Activated naive CD4-positive, alpha-beta T cell treated with anti-CD3 and anti-CD28 coated beads, Interleukin-2, amount 50 U/mL, for 16 hours (primary cell): ENCODE measurements at places on chromosomes 3 and 15.
A peak's percentile ranks its signal among the peaks of the same experiment; 100 is the strongest.

GRCh38 chr3:12959838-12960378 is 113.3 kb downstream of the IQSEC1 start:
- no peak for DNase-seq

- DNase-seq, result peak; percentile 100
Observed at GRCh38 chr3:133573054-133573628, 345 bp upstream of the CDV3 start.

GRCh38 chr3:192332386-192333291 is 394.7 kb downstream of the FGF12 start:
- no peak for DNase-seq

GRCh38 chr15:95494971-95495541 is 835.4 kb upstream of the NR2F2 start:
- DNase-seq, result no peak

- no peak for DNase-seq
Observed at GRCh38 chr15:34613301-34613700, 29.9 kb upstream of the GOLGA8B start.

DNA sequence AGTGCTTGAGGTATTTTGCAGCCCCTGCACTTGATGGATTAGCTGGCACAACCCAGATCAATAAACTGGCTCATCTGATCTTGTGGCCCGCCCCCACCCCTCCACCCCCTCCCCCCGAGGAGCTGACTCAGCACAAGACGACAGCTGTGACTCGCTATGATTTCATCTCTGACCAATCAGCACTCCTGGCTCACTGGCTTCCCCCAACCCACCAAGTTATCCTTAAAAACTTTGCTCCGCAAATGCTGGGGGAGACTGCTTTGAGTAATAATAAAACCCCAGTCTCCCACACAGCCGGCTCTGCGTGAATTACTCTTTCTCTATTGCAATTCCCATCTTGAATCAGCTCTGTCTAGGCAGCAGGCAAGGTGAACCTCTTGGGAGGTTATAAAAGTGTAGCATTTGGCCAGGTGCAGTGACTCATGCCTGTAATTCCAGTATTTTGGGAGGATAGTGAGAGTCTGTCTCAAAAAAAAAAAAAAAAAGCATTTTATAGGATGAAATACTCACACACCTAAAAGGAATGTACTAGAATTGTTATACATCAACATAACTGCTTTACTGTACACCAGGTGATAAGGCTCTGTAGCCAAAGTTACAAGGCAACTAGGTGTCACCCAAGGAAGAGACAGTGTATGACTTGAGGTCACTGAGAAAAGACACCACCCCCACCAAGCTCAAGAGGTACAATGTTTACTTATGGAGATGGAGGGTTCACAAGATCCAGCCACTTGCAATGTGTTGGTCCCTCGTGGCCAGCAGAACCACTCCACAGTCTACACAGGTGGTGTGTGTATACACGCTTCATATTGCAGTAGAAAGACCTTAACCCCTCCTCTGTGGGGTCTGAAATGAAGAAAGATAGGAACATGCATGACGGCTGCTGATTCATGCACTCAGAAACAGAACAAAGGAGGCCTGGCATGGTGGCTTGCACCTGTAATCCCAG is 8.6 kb downstream of the ZNF445 start:
- DNase-seq, result no peak

- DNase-seq, result no peak
Observed at GRCh38 chr3:72395776-72396311, 452.4 kb downstream of the SHQ1 start.

DNA sequence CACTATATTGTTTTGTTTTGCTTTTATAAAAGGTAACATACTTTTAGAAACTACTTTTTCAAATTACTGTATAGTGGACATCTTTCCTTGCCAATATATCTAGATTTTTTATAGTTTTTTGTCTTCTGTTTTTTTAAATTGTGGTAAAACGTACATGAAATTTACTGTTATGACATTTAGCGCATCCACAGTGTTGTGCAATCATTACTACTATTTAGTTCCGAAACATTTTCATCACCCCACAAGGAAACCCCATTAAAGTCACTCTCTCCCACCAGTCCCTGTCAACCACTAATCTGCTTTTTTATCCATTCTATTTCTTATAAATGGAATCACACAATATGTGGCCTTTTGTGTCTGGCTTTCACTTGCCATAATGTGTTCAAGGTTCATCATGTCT is 54.8 kb downstream of the TMEM266 start:
- DNase-seq, result no peak

- no peak for DNase-seq
Observed at GRCh38 chr15:96521386-96521785, 190.9 kb downstream of the NR2F2 start.

DNA sequence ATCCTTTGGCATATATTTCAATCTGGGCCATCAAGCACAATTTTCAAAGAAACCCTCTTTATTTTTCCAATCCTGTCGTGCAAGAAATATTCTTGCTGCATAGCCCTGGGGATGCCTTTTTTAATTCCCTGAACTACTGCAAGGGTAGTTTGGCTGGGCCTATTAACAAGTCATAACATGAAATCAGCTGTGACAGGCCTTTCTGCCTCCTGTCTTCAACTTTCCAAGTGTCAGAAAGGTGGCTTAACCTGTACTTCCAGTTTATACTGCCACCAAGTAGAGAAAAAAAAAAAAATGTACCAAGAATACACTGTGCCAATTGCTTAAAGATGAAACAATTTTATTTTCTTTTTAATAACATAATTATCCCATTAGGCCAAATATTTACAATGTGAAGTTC is 32.4 kb upstream of the SPPL2A start:
- no peak for DNase-seq

- DNase-seq, result no peak
Observed at GRCh38 chr3:156050918-156051317, 69.5 kb upstream of the KCNAB1 start.

- no peak for DNase-seq
Observed at GRCh38 chr3:126537730-126538281, 13.9 kb downstream of the CHST13 start.

GRCh38 chr15:99485153-99485961 is 80.4 kb upstream of the MEF2A start:
- no peak for DNase-seq

GRCh38 chr15:25799906-25800700 is 63.0 kb downstream of the ATP10A start:
- no peak for DNase-seq

DNA sequence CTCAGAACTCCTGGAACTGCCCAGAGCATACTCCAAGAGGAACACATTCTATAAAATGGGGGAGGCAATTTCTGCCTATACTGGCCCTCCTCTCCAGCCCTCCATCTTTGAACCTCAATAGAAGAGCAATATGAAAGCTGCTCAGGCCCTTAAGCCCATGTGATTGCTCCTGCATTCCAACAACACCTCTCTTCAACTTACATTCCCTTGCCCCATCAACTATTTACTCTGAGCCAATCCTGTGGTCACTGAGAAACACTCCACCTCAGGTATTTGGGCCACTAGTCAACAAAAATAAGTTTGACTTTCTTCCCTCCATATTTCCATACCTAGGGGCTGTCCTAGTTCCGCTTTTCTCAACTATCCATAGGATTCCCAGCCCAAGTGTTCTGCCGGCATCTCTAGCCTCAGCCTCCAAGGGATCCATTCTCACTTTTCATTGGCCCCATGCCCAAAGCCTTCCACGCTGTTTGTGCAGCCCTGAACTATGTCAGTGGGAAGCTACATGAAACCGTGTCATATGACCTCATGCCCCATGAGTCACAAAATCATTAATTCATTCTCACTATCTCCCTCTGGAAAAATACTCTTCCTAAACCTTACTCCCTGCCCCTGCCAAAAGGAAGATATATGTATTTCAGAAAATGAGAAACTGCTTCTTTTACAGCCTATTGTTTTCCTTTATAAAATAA is 61.6 kb downstream of the GJD2 start:
- DNase-seq, result no peak

GRCh38 chr3:113255854-113256615 is 44.7 kb downstream of the BOC start:
- DNase-seq, result no peak

DNA sequence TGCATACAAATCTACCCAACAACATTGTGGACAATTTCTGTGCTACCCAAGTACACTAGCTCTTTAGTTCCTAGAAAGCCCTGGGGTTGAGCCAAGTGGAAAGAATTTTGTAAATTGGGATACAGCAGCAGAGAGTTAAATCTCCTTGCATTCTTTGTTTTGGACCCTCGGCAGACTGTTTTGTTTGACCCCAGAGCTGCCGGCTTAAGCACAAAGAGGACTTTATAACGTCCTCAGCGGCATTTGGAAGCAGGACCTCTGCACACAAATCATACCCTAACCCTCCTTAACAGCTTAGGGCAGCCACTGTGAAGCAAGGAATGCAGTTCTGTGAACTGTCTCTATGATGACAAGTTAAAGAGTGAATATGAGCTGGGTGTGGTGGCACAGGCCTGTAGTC is 415.3 kb downstream of the CNTN4 start:
- no peak for DNase-seq

DNA sequence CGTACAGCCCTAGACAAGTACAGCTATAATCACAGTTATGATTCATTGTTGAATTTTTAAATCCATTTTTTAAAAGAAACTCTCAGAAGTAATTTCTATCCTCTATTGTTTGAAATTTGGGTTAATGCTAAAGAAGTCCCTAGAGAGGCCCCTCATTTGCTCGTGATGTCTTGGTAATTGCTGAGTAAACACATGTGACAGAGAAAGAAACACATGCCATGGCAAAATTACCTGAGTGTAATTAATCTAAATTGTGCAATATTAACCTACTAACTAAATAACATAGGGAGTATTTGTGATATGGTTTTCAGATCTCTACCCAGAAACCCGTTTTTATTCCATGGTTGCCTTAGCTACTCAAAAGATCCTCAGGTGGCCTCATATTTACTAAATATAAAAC is 10.8 kb downstream of the NEK10 start:
- DNase-seq, result no peak

- no peak for DNase-seq
Observed at GRCh38 chr3:64612916-64613526, 74.8 kb downstream of the ADAMTS9 start.

DNA sequence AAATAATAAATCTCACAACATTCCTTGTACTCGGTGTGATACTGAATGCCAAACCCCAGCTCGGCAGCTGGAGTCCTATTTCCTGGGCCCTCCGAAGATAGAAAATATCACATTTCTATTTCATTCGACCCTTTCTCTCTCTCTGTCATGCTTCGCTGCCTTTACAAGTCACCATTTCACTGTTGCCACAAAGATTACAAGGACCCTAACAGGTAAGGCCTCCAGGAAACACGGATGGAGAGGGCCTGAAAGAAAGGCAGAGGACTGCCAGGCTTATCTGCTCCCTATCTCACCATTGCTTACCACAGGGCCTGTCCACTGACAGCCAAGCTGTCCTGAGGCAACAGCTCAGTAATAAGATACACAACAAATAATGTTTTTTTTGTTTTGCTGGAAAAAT is 376.5 kb downstream of the MECOM start:
- DNase-seq, result no peak

- no peak for DNase-seq
Observed at GRCh38 chr3:50325113-50325480, 2.6 kb upstream of the HYAL2 start.

DNA sequence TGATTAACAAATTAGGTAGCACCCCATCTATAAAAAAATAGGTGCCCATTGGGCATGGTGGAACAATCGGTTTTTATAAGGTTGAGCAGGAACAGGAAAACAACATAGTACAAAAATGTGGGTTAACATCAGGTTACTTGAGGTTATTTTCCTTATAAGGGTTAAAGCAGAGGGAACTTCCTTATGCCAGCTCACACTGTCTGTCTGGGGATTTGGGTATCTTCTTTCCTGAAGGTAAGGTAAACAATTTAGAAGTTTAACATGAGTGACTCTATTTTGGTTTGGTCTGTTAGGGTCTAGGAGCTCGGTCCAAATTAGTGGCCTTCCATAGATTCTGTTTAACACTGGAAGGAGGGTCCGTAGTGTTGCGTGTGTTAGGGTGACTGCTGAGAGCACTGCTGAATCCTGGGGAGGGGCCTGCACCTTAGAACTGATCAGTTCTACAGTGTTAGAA is 14.7 kb downstream of the CHD2 start:
- DNase-seq, result no peak

DNA sequence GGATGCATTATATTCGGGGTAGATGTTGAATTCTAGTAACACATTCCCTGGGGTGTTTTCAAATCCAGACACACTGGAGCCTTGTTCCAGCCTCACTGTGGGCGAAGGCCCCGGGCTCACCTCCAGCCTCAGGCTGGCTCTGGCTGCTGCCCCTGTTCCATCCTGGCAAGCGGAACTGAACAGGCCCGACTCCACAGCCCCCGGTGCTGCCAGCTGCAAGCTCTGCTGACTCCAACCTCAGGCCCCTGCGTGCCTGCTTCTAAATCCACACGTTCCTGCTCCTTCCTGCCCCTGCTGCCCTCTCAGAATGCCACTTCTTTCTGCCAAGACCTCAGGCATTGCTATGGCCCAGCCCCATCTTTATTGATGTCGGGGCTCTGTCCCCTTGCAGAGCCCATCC is 90.6 kb downstream of the LIPC start:
- DNase-seq, result no peak

DNA sequence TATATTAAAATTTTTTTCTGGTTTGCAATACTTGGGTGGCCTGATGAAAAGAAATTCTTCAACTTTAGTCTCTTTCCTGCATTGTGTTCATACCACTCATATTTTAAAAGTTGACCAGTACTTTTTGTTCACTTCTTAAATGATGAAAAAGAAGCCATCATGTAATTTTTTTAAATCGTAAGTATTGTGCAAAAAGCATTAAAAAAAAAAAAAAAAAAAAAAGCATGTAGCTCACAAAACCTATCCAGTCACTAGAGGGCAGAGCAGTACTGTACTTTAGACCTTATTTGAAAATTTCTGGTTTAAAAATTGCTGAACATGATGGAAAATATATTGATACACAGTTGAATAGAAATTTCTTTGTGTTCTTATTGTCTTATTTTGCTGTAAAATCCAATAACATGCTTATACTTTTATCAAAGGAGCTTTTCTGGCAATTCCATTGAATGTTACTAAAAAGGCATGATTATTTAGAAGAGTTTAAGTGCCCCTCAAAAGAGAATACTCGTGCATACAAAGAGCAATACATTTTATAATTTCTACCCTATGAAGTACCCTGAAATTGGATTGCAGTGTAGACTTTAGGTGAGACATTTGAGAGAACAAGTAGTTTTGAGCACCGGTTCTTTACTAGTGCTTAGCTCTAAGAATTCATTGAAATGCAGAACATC is 137.7 kb downstream of the BBX start:
- DNase-seq, result no peak

- DNase-seq, result no peak
Observed at GRCh38 chr3:123337226-123337625, 111.7 kb downstream of the ADCY5 start.
